Stimulated activated CD4-positive, alpha-beta T cell treated with anti-CD3 and anti-CD28 coated beads, Interleukin-1b, Interleukin-23, amount 100 ng/mL, for 1 hour (primary cell): ENCODE measurements at places on chromosomes 2 and 18.

- DNase-seq = no peak
Observed at GRCh38 chr2:9053534-9053931, 50.0 kb upstream of the MBOAT2 start.

DNA sequence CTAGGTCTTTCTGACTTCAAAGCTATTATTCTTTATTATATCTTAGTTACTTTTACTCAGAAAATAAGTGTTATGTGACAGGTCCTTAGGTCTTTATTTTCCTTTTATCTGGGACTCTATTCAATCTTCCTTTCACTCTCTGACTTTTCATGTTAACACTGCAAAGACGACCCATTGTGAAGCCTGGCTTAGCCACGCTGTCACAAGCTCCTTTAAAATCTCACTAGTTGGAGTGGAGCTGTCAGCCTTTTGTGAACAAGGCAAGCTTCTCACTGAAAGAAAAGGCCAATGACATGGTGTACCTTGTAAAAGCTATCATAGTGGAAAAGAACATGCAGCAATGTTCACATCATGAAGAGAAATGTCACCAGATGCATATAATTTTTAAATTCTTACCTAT lies 1130.7 kb upstream of the FAM98A start:
- DNase-seq = no peak

- no peak for DNase-seq
Observed at GRCh38 chr2:23588106-23588505, 203.1 kb downstream of the KLHL29 start.

DNA sequence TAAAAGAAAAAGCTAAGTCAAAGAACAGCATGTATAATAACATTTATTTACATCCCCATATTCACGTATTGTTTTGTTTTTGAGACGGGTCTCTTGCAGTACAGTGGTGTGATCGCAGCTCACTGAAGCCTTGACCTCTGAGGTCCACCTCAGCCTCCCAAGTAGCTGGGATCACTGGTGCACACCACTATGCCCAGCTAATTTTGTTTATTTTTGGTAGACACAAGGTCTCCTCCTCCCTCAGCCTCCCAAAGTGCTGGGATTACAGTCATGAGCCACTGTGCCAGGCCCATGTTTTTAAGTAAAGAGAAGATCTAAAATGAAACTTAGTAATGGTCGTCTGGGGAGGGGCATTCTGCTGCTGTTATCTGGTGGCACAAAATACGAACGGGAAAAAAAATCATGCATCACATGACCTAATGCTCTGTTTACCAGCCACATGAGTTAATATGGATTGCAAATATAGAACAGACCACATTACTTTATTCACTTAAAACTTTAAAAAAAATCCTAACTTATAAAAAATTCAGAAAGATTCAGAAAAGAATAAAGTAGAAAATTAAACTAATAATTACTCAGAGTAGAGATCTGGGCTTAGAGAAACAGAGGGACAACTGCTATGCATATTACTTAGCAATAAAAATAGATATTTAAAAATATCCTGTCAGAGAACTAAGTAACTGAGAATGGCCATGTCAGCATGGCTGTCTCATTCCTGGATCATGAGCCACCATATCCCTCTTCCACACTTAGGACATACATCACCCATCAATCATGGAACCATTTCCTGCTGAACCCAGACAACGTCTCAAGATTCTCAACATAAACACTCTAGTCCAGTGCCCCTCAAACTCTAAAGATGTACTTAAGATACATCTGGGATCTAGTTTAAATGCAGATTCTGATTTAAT lies 7.3 kb downstream of the MMADHC start:
- DNase-seq = no peak

DNA sequence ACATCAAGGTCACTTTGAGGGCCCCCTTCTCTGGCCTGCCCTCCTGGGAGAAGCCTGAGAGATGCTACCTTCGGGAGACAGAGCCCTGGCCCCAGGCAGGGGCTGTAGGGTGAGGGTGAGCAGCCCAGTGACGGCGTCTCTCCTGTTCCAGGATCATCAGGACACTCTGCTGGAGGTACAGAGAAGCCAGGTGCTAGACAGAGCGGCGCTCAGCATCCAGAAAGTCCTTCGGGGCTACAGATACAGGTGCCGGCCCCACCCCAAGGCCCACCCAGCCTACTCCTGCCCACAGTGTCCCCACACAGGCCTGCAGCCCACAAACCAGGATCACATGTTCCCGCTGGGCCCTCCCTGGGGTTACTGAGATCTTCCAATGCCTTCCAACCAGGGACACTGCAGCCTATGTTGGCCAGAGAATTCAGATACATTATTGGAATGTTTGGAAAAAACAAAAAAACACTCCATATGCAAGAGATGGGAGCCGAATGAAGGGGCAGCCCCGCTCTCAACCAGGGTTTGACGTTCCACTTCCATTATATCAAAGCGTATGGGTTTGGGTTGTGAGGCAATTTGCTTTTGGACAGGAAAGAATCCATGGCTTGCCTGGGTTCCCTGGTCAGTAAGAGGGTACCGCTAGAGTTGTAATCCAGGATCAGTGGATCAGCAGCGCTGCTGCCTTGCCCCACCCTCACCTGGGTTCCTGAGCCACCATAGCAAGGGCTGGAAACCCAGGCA lies 49.5 kb upstream of the GPR17 start:
- no peak for DNase-seq

DNA sequence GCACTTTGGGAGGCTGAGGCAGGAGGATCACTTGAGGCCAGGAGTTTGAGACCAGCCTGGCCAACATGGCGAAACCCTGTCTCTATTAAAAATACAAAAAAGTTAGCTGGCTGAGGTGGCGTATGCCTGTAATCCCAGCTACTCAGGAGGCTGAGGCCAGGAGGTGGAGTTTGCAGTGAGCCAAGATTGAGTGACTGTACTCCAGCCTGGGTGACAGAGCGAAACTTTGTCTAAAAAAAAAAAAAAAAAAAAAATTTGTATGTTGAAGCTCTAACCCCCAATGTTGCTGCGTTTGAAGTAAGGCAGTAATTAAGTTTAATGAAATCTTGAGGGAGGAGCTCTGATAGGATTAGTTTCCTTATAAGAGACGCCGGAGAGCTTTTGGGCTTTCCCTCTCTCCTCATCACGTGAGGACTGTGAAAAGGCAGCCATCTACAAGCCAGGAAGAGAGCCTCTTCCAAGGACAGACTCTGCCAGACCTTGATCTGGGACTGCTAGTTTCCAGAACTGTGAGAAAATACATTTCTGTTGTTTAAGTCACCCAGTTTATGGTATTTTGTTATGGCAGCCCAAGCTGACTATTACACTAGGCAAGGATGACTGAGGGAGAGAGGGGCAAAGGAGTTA lies 11.5 kb upstream of the PNPT1 start:
- no peak for DNase-seq

- DNase-seq = no peak
Observed at GRCh38 chr2:163732727-163733126, 3.1 kb downstream of the FIGN start.

DNA sequence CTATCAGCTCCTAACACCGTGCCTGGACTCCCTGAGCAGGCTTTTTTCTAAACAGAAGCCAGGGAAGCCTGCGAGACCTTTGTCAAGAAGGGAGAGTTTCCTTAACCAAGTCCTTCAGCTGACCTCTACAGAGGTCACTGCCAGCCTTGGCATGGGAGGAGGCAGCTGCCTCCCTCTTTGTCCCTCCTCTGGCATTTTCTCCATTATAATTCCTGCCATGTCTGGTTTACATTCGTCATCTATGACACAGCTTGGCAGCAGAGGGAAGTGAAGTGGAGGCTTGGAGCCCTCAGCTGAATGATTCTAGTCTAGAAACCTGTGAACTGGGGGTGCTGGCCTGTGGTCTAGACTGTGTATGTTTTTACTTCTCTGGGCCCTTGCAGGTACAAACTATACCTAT lies 22.5 kb downstream of the LIPG start:
- DNase-seq = no peak

GRCh38 chr2:128305555-128306080 lies 13.1 kb downstream of the HS6ST1 start:
- no peak for DNase-seq

GRCh38 chr2:209314653-209315052 lies 109.2 kb upstream of the MAP2 start:
- no peak for DNase-seq

GRCh38 chr2:181781078-181781786 lies 100.9 kb upstream of the NEUROD1 start:
- no peak for DNase-seq

- no peak for DNase-seq
Observed at GRCh38 chr2:198141726-198142125, 337.3 kb downstream of the PLCL1 start.

DNA sequence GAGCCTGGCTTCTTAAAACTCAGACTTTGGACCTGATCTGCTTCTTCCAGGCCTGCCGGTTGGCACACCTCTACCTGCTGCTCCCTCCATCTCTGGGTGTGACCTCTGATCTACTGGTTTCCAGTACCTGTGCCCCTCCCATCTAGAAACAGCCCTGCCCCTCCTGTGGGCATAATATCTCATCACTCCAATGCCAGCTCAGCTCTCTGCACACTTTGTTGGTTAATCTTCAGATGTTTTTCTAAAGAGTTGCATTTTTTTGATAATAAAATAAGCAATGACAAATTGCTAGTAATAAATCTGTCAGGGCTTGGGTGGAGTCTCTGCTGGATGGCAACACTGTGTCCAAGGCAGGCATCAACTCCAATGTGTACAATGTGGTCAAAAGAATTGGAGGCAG lies 89.6 kb upstream of the PPP1CB start:
- DNase-seq = no peak

GRCh38 chr2:10820978-10821695 lies 8.6 kb upstream of the PDIA6 start:
- no peak for DNase-seq

- no peak for DNase-seq
Observed at GRCh38 chr2:3341336-3341735, 36.3 kb downstream of the EIPR1 start.

DNA sequence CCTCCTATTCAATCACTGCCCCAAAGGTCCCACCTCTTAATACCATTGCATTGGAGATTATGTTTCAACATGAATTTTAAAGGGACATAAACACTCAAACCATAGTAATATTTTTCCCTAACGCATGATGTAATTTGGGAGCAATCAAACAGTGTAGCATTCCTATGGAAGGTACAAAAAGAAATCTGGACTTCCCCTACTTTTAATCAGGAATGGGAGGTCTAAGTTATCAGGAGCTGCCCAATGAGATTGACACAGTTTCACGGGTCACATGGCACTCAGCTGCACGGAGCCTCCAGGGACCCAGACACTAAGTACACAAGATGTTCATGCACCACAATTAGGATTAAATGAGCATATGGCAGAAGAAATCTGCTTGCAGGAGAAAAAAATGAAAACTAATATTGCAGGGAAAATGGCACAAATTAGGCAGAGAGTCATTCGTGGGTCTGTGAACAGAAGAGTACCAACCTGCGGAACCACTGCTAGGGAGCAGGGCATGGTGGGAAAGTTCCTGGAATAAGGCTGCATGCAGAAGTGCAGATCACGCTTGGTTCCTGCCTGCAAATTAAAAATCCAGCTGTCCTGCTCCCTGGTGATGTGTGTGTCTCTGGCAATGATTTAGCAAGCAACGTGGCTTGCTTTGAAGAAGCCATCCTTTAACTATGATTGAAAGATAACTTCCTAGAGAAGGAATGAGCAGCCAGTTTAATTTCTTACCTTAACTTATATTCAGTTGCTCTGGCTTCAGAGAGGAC lies 326.6 kb upstream of the ID2 start:
- DNase-seq = no peak

DNA sequence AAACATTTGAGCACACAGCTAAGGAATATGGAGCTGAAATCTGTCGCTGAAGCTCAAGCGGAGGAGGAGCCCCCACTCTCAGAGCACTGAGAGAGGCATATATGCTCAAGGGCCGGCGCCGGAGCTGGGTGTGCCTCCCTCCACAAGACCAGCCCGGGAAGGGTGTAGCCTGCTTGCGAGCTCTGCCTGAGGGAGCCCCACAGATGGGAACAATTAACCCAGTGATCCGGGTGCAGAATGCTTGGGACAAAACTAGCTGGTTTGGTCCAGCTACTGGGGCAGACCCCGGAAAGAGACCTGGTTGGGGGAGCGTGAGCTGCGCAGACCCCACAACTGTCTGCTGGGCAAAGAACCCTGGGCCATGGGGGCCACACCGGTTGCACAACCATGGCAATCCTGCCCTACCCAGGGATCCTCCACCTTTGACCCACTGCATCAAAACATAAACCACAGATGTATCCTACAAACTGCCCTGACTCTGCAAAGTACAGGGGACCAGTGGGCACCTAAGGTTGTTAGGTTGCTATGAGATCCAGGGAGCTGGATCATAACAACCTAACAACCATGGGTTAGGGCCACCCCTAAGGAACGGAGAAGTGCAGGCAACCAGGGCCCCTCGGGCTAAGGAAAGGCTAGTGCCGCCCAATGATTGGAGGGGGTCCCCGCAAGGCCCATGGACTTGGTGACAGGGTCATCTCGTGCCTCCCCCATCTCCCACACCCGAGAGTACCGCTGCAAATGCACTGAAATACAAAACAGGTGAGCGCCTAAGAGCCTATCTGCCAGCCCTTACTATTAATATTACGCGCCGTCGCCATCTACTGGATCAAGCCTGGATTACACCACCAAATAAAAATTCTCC lies 53.4 kb upstream of the SCN1A start:
- DNase-seq = no peak

- no peak for DNase-seq
Observed at GRCh38 chr2:1869248-1869647, 124.9 kb upstream of the PXDN start.

DNA sequence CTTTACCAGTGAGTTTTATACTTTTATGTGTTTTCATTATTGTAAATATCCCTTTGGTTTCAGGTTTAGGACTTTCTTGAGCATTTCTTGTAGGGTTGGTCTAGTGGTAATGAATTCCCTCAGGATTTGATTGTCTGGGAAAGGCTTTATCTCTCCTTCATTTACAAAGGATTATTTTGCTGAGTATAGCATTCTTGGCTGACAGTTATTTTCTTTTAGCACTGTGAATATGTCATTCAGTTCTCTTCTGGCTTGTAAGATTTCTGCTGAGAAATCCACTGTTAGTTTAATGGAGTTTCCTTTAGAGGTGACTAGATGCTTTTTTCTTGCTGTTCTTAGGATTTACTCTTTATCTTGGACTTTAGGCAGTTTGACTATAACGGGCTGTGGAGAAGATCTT lies 373.9 kb downstream of the TSN start:
- DNase-seq = no peak

- no peak for DNase-seq
Observed at GRCh38 chr2:24125956-24126355, 2.7 kb downstream of the FAM228B start.
